NCI-H1092 treated with DMSO at 0.1 percent for 48 hours (cell line): ENCODE measurements at places on chromosomes 1 and 21.

GRCh38 chr1:231384696-231385415 is 37.2 kb downstream of the EGLN1 start:
- DNase-seq, result no peak

GRCh38 chr1:45640293-45640692 is 16.4 kb upstream of the CCDC17 start:
- DNase-seq, result no peak

DNA sequence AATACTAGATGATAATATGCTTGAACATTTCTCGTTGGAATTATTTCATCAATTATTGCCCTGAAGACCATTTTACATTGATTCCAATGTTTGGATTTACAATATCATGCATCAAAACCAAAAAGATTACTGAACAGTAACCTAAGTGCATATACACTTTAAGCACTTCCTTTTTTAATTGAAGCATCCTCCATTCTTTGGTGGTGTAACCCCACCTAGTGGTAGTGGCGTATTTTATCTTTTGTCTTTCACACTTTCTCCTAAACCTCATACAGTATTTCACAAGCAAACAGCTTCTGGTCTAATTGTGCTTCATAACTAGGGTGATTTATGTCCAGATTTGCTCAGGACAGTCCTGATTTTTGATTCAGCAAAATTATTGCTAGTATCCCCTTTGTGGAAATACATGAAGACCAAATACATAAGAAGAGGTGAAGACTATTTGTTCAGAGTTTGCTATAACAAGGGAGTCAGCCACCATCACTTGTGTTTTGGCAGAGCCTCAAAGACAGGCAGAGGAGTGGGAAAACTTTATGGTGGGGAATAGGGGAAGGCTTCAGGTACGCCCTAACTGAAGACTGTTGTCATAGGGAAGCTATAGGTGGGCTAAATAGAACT is 3.4 kb upstream of the NVL start:
- DNase-seq, result peak; percentile 74

DNA sequence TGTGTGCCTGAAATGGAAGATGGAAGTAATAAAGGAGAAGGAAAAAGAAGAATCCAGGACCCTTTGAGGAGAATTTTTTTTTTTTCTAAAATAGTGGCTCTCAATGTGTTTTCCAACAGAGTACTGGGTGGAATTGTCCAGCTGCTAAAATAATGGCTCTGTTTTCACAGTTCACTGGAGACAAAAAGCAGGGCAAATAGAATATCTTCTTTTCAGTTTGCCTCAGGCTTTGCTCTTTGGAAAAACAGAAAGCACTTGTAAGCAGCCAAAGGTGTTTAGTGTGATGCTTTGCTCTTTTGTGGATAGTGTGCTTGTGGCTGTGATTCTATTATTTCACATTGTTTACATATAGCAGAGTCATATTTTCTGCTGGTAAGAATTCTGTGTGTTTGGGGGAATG is 77.4 kb upstream of the MROH9 start:
- DNase-seq, result no peak

DNA sequence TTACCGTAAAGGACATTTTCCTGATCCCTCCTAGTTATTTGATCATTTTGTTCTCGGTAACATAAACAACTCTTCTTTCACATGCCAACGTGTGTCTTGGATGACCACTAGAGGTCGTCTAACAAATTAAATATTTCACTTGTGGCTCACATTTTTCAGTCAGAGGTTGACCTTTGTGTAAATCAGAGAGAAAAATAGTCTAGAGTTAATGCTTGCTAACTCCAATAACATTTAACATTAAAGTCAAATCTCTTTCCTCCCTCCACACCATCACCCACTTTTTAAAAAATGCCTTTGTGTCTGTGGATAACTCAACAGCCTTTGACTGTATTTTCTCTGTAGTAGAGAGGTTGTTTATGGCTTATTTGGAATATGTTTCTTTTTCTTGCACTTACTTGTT is 220.5 kb upstream of the B3GALT2 start:
- peak; percentile 46 for DNase-seq

- DNase-seq, result no peak
Observed at GRCh38 chr1:54859700-54860391, 27.1 kb downstream of the DHCR24 start.

DNA sequence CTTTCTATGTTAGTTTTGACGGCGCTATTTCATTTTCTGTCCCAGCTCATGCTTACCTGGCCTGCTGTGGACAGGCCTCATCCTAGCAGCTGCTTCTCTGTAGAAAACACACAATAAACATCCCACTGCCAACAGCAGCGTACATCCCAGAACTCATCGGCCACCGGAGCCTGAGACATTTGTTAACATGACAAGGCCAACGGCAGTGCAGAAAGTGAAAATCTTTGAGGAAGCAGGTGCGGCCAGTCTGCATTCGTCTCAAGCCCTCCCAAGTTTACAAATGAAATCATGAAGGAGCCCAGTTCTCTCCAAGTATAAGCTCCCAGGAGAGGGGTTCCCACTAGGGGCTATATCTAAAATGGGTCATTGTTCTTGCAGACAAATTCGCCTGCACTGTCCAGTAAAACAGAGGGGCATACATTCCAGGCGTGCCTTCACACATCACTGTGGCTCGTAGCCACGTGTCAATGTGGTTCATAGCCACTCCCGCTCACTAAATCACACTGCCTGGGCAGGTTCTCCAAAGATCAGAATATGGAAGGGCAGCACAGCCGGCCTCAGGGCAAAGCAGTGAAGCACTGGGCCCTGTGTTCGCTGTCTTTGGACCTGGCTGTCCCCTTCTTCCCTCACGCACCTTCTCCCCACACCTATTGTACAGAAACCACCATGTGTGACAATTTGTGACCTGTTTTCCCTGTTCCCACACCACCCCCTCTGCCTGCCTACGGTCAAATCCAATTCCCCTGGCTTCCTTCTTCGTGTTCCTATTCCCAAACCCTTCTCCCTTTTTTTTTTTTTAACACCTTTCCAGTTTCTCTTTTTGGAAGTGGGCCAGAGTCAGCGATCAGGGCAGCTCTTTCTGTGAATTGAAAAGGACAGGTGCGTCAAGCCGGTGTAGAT is 27.0 kb upstream of the ABCG1 start:
- DNase-seq, result no peak

- DNase-seq, result no peak
Observed at GRCh38 chr21:27265949-27266348, 299.1 kb upstream of the ADAMTS5 start.

- DNase-seq, result no peak
Observed at GRCh38 chr1:55156608-55157007, 58.6 kb downstream of the USP24 start.

- DNase-seq, result peak; percentile 79
Observed at GRCh38 chr1:27526569-27527222, 36.7 kb upstream of the WASF2 start.

- DNase-seq, result no peak
Observed at GRCh38 chr21:31253684-31254083, 90.4 kb downstream of the TIAM1 start.

- no peak for DNase-seq
Observed at GRCh38 chr1:55519937-55520683, 304.9 kb upstream of the USP24 start.

- DNase-seq, result no peak
Observed at GRCh38 chr1:55724551-55725325, 509.6 kb upstream of the USP24 start.

DNA sequence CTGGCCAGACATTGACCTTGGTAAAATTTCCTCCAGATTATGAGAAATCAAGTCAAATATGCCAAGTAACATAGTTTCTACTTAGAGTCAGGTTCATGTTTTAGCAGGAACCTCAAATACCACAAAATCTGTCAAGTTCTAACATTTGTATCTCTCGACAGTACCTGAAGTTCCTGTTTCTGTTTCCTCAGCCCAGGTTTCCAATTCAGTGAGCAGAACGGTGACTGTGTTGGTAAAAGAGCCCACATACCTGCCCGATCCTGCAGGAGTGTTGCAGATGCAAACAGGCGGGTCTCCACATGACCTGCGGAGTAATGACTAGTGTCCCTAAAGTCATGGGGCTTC is 57.9 kb upstream of the LGALS8 start:
- no peak for DNase-seq

DNA sequence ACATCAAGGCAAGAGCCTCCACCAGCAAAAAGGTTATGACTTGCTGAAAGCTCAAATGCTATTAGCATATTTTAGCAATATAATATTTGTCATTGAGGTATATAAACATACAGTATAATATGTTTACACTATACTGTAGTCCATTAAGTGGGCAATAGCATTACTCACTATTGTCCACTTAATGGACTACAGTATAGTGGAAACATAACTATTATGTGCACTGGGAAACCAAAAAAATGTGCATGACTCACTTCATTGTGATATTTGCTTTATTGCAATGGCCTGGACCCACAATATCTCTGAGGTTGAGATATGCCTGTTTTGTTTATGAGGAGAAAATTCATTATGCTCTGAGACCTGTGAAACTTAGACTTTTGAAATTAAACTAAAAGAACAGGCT is 300.0 kb downstream of the BARHL2 start:
- DNase-seq, result no peak

DNA sequence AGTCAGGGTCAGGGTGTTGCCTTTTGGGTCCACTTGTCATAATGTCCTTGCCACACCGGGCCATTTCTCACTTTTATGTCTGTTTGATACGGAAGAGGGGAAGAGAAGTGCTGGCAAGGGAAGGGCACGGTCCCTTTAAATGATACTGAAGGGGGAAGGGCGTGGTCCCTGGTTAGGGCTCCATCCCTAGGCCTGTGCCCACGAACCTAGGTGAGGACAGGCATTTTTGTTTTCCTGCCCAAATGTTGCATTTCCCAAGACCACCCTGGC is 25.2 kb downstream of the B3GALT5 start:
- DNase-seq, result no peak
